ENCODE measurements at places on chromosomes 2 and 18.

GRCh38 chr18:47931718-47932103 lies 1.3 kb upstream of the SMAD2 start:
- H3K36me3 ChIP-seq, result peaks cover 16% of the 10 kb centered on the region
- peak; percentile 48 for DNase-seq
- peaks cover 7% of the 10 kb centered on the region for H3K27me3 ChIP-seq
- peak overlapping the region; percentile 72 for H3K4me3 ChIP-seq
- peak overlapping the region; percentile 92 for H3K27ac ChIP-seq

GRCh38 chr2:48198371-48198770 lies 292.1 kb upstream of the FBXO11 start:
- H3K27ac ChIP-seq, result peak overlapping the region; percentile 51
- no peak for DNase-seq
- H3K4me3 ChIP-seq, result no peak overlapping the region
- H3K36me3 ChIP-seq, result no peaks in the 10 kb centered on the region

DNA sequence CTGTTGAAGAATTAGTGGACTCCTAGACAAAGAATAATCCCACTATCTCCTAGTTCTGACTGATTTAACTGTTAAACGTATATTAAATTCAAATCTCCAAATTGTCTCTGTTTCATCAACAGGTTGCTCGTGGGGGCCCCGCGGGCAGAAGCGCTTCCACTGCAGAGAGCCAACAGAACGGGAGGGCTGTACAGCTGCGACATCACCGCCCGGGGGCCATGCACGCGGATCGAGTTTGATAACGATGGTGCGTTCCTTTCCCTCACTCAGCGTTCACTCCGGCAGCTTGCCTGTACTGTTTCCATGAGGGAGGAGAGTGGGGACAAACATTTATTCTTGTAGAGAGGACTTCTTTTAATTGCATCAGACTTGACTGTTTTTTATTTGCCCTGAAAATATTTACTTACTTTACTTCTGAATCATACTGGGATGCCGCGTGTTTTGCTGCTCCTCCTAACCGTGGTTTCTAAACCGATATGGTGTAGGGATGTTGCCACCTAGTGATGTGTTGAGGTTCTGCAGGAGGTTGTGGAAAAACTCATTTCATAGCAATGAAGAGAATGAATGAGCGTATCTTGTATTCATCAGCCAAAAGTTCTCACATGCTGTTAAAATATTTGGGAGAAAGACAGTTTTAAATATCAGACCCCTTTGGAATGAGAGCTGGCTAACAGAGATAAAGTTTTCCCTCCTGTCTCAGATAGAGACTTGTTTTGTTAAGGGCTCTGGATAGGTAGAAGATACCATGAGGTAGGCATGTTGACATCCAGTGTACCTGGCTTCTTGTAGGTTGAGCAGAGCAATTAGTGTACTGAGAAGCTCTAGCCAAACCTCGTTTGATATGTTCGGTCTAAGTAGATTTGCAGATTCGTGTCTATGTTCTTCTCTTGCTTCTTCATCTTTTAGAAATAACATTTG lies 38.3 kb downstream of the ITGA6 start:
- H3K4me1 ChIP-seq, result peaks cover 67% of the 10 kb centered on the region
- peak; percentile 81 for DNase-seq
- peaks cover 38% of the 10 kb centered on the region for H3K36me3 ChIP-seq
- H3K4me3 ChIP-seq, result peak overlapping the region; percentile 0

- no peak overlapping the region for H3K27ac ChIP-seq
- no peak for DNase-seq
- no peaks in the 10 kb centered on the region for H3K36me3 ChIP-seq
- peaks cover under 1% of the 10 kb centered on the region for H3K27me3 ChIP-seq
- peaks cover 23% of the 10 kb centered on the region for H3K4me1 ChIP-seq
These were observed 118.8 kb upstream of the CYP1B1 start for GRCh38 chr2:38194751-38195150.

GRCh38 chr2:189086710-189087109 lies 92.9 kb downstream of the COL5A2 start:
- H3K4me1 ChIP-seq, result peaks cover 5% of the 10 kb centered on the region
- DNase-seq, result no peak
- H3K4me3 ChIP-seq, result no peak overlapping the region
- no peaks in the 10 kb centered on the region for H3K27me3 ChIP-seq

GRCh38 chr2:121524685-121525425 lies 5.8 kb upstream of the RNU4ATAC start:
- no peak for DNase-seq
- H3K36me3 ChIP-seq, result peaks cover 30% of the 10 kb centered on the region
- peaks cover 33% of the 10 kb centered on the region for H3K4me1 ChIP-seq
- no peak overlapping the region for H3K4me3 ChIP-seq
- H3K27ac ChIP-seq, result peak overlapping the region; percentile 62

DNA sequence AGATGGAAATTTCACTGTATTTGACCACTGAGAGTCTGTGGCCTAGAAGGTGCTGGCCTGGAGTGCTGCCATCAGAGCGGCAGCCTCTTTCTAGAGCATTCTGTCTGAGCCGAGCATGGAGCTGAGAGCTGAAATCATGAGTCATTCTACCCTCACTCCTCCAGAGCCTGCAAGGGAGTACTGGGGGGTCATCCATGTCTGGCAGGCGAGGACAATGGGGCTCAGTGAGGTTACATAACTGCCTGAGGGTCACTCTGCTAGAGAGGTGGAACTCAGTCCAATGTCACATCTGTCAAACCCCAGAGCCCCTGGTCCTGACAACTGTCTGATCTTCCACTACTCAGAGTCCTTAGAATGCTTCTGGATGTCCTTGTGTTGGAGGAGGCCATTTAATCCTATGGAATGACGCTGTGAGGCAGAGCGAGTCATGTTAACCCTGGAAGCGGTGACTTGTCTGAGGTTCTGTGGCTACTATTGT lies 65.3 kb downstream of the HAUS1 start:
- H3K27ac ChIP-seq, result peak overlapping the region; percentile 73
- DNase-seq, result no peak
- H3K36me3 ChIP-seq, result peaks cover 4% of the 10 kb centered on the region

- no peaks in the 10 kb centered on the region for H3K27me3 ChIP-seq
- peaks cover 11% of the 10 kb centered on the region for H3K4me1 ChIP-seq
- no peak for DNase-seq
- no peak overlapping the region for H3K4me3 ChIP-seq
These were observed 28.5 kb downstream of the SLC20A1 start for GRCh38 chr2:112674229-112674628.

DNA sequence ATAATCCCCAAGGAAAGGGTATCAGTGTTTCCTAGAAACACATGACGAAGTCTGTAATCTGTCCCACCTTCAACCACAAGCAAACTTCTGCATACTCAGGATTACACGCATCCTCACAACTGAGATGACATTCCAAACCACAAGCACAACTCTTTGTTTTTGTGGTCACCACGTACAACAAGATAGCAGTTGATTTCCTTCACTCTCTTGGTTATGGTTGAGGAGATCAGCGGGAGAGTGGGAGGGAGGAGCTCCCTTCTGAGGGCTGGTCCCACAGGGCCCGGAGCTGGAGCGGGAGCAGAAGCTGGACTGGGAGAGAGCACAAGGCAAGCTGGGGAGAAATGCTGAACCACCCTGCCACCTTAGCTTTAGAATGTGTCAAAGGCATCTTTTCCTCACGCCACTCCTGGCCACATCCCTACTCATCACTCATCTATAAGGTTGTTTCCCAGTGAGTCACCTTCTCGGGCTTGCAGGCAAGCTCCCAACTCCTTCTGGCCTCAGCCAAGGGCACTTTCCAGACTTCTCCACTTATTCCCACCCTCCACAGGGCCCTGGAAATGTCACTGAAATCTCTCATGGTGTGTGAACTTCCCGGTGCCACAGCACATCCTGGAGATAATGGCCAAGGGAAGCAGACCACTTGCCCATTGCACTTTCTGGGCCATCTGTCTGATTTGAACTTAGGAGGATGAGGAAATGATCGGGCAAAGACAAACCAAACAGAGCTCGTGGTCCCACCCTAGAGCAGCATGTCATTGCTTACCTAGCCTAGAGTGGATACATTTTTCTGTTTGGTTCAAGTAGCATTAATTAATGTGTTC lies 98.9 kb upstream of the LGALSL start:
- peaks cover 32% of the 10 kb centered on the region for H3K27me3 ChIP-seq
- H3K36me3 ChIP-seq, result no peaks in the 10 kb centered on the region
- no peak for DNase-seq
- H3K4me3 ChIP-seq, result no peak overlapping the region
- peaks cover 5% of the 10 kb centered on the region for H3K4me1 ChIP-seq

DNA sequence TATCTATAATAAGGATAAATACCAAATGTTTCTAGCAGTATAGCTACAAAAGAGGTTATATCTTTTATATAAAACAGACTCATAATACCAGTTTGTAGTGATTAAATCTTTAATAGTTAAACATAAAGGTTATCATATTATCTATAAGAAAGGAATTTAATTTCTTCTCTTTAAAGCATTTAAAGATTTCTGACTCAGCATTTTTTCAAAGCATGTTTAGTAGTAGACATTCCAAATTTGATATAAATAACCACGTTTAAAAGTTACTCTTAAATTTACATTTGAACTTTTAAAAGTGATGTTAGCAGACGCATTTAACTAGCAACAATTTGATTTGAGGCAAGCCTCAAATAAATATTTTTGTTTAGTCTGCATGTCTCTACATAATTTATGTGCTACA lies 1508.0 kb upstream of the NXPH2 start:
- no peaks in the 10 kb centered on the region for H3K27me3 ChIP-seq
- H3K4me3 ChIP-seq, result no peak overlapping the region
- no peak overlapping the region for H3K27ac ChIP-seq
- no peaks in the 10 kb centered on the region for H3K36me3 ChIP-seq
- DNase-seq, result no peak

DNA sequence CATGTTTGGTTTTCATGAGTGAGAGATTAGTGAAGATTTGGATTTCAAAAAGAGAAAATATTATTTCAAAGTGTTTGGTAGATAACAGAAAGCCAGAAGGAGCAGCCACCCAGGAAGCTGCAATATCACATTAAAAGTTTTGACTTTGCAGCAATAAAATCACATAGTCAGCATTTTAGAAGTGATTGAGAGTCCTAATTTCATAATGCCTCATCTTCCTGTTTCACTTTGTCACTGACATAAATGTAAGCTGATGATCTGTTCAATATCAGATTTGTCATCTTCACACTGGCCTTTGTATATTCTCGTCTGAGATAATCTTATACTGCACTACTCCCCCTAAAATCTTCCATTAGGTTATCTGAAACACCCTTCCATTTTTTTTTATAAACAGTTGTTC lies 690.5 kb downstream of the ADCYAP1 start:
- no peak overlapping the region for H3K27ac ChIP-seq
- H3K4me3 ChIP-seq, result no peak overlapping the region
- H3K36me3 ChIP-seq, result no peaks in the 10 kb centered on the region
- DNase-seq, result no peak
- H3K4me1 ChIP-seq, result no peaks in the 10 kb centered on the region
- no peaks in the 10 kb centered on the region for H3K27me3 ChIP-seq

DNA sequence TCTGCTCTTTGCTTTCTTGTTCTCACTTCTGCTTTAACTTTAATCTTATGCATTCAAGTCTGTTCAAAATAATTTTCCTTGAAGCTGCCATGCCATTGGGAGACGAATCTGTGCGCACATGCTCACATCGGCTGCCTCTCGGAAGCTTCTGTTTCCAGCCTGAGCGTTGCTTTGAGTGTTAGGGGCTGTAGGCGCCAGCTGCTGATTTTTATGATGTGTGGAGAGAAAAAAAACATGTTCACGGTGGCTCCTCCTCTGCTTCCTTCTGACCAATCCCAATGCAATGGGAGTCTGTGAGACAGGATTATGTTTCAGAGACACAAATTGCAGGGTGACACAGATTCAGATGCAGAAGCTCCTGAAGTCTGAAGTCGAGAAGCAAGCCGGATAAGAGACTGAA lies at the start of gene MC4R:
MC4R (minus strand) TSS at position 180 of the 400 bp plus-strand sequence. CDS start 426 bp downstream, outside the sequence.
- H3K4me1 ChIP-seq, result no peaks in the 10 kb centered on the region
- H3K4me3 ChIP-seq, result no peak within 1 kb of the TSS
- H3K27ac ChIP-seq, result no peak within 1 kb of the TSS
- no peaks in the 10 kb centered on the region for H3K27me3 ChIP-seq

GRCh38 chr2:2573658-2574293 lies 242.7 kb upstream of the MYT1L start:
- DNase-seq, result peak; percentile 15
- no peak overlapping the region for H3K27ac ChIP-seq
- H3K36me3 ChIP-seq, result no peaks in the 10 kb centered on the region
- H3K4me3 ChIP-seq, result no peak overlapping the region
- H3K27me3 ChIP-seq, result no peaks in the 10 kb centered on the region

- H3K36me3 ChIP-seq, result no peaks in the 10 kb centered on the region
- H3K27ac ChIP-seq, result no peak overlapping the region
- H3K27me3 ChIP-seq, result no peaks in the 10 kb centered on the region
- H3K4me3 ChIP-seq, result no peak overlapping the region
- no peak for DNase-seq
These were observed 129.2 kb downstream of the ETAA1 start for GRCh38 chr2:67526283-67526682.

GRCh38 chr2:178536037-178536436 lies 55.8 kb downstream of the PLEKHA3 start:
- no peak overlapping the region for H3K4me3 ChIP-seq
- H3K36me3 ChIP-seq, result peaks cover 73% of the 10 kb centered on the region
- no peaks in the 10 kb centered on the region for H3K27me3 ChIP-seq
- H3K27ac ChIP-seq, result no peak overlapping the region
- DNase-seq, result no peak
- H3K4me1 ChIP-seq, result peaks cover 11% of the 10 kb centered on the region

GRCh38 chr2:240782886-240783818 lies 36.9 kb downstream of the KIF1A start:
- no peak for DNase-seq
- no peak overlapping the region for H3K27ac ChIP-seq
- no peaks in the 10 kb centered on the region for H3K36me3 ChIP-seq
- no peaks in the 10 kb centered on the region for H3K27me3 ChIP-seq

GRCh38 chr2:26675651-26676255 lies 16.8 kb upstream of the KCNK3 start:
- no peaks in the 10 kb centered on the region for H3K4me1 ChIP-seq
- H3K27me3 ChIP-seq, result peaks cover 14% of the 10 kb centered on the region
- DNase-seq, result no peak
- no peaks in the 10 kb centered on the region for H3K36me3 ChIP-seq
- H3K4me3 ChIP-seq, result no peak overlapping the region
- no peak overlapping the region for H3K27ac ChIP-seq

- no peaks in the 10 kb centered on the region for H3K36me3 ChIP-seq
- no peak overlapping the region for H3K27ac ChIP-seq
- H3K4me3 ChIP-seq, result no peak overlapping the region
- no peaks in the 10 kb centered on the region for H3K4me1 ChIP-seq
These were observed 50.8 kb upstream of the UGP2 start for GRCh38 chr2:63790906-63791305.

- H3K36me3 ChIP-seq, result no peaks in the 10 kb centered on the region
- H3K27me3 ChIP-seq, result no peaks in the 10 kb centered on the region
- no peak overlapping the region for H3K27ac ChIP-seq
These were observed 247.0 kb downstream of the KCNH7 start for GRCh38 chr2:162591403-162592083.

DNA sequence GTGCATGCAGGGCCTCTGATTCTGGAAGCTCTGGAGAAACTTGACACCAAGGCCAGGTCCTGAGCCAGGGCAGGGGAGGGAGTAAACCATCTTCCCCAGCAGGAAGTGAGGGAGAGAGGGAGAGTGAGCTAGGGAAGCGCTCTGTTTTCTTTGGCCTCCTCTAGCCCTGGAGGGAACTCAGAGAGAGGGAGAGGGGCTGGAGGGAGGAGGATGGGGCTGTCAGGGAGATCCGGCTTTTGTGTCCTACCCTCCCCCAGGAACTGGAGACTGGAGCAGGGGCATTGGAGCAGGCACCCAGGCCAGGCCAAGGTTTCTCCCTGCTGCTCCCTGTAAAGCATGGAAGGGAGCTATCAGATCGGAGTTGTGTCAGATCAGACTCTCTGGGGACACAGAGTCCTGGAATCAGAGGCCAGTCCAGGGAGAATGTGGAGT lies 22.7 kb upstream of the PKDCC start:
- no peaks in the 10 kb centered on the region for H3K36me3 ChIP-seq
- no peaks in the 10 kb centered on the region for H3K4me1 ChIP-seq
- DNase-seq, result no peak
- H3K27ac ChIP-seq, result no peak overlapping the region
